ENCODE measurements at places on chromosomes 2 and 18. TPM values are rescaled to one million over a fixed set of nuclear protein-coding genes. Genes with fewer than 3 reads are reported as not detected.

Gene FOSL2
- total RNA-seq, result 182 TPM

Gene HTR2B
- not detected for total RNA-seq

Gene RFTN2
- total RNA-seq, result not detected

Gene ADAM23
- total RNA-seq, result 2.3 TPM

Gene MAL
- total RNA-seq, result 63.6 TPM

Gene ANO7
- 2.1 TPM for total RNA-seq

Gene SESTD1
- 13.1 TPM for total RNA-seq

Gene TSPYL6
- not detected for total RNA-seq

Gene SGO2
- total RNA-seq, result 40.5 TPM

Gene ANAPC1
- 90.2 TPM for total RNA-seq

Gene TUBA4B
- total RNA-seq, result not detected

Gene FLACC1
- total RNA-seq, result 0.63 TPM

Gene QPCT
- 0.43 TPM for total RNA-seq

Gene MOCOS
- total RNA-seq, result 0.36 TPM

Gene DAW1
- total RNA-seq, result not detected

Gene OR6B2
- not detected for total RNA-seq

Gene CACNB4
- total RNA-seq, result 0.48 TPM
